ENCODE measurements at places on chromosomes 5 and 9. TPM values are rescaled to one million over a fixed set of nuclear protein-coding genes. Genes with fewer than 3 reads are reported as not detected.

The TEX53 gene
- not detected for total RNA-seq

The PGM5 gene
- not detected for total RNA-seq

The PLPP6 gene
- total RNA-seq: 10.1 TPM

The CYLC2 gene
- total RNA-seq: not detected

The NANS gene
- total RNA-seq: 74.0 TPM

Data from mesangial cell (primary cell).